GM12864 (cell line): ENCODE measurements at places on chromosomes 12 and 14.
A peak's percentile ranks its signal among the peaks of the same experiment; 100 is the strongest.

DNA sequence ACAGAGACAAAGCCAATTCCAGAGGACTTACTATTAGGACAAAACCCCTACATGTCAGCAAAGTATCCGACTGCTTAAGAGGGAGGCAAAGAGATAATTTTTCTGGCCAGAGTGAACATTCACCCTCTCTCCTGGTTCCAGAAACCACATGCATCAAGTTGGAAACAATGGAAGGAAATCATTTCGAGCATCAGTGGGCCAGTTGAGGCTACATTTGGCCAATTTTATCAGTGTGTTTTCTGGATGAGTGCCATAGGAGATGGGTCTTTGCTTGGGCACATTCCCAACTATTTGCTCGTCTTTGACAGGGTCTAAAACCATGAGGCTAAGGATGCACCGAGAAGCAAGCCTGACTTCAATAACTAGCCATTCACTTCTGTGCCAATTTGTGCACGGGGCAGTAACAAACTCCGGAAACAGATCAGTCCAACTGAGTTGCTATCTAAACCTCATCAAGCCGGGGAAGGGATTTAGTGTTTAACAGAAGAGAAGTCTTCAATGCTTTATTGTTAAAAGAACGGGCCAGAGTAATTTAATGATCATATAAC is 17.4 kb downstream of the EGLN3 start:
- DNase-seq = no peak

DNA sequence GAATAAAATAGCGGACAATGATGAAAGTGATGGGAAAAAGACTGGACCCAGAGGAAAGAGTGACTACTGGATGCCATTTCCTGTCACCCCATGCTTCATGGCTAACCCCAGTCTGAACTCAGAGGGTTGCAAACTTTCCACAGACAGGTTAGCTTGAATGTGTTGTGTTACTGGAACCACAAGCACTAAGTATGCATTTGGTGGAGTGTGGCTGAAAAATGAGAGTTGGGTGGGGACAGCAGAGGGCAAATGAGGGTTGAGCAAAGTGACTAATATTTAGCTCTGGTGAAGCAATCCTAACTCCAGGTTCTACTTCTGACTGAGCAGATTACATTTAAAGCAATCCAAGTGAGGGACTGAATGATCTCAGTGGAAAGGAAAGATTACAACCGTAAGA is 1.6 kb downstream of the SLC16A7 start:
- peak; percentile 79 for DNase-seq

DNA sequence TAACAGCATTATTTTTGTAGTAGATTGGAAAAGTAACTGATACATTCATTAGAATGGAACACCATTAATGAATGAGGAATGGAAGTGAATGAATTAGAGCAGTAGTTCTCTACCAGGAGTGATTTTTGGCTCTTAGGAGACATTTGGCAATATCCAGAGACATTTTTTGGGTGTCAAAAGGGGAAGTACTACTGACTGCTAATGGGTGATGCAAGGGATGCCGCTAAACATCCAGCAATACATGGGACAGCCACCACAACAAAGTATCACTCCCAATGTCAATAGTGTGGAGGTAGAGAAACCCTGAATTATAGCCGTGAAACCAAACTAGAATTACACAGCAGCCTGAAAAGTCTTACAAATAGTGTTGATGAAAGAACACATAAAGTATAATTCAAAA is 1.5 kb downstream of the CHURC1 start:
- DNase-seq = no peak

DNA sequence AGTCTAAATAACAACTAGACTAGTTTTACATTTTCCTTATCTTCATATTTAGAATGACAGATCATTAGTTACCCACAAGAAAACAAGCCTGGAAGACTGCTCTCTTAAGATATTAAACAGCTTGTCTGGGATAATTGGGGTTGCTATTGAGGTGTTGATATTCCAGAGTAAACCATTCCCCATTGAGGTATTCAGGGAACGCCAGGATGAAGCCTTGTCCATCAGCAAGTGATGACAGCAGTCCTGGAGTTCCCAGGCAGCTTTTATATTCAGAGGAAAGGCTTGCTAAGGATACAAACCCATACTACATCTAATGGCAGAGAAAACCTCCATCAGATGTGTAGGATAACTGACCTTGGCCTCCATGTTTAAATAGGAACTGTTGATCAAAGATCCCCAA is 168.4 kb downstream of the MSRB3 start:
- DNase-seq = no peak

DNA sequence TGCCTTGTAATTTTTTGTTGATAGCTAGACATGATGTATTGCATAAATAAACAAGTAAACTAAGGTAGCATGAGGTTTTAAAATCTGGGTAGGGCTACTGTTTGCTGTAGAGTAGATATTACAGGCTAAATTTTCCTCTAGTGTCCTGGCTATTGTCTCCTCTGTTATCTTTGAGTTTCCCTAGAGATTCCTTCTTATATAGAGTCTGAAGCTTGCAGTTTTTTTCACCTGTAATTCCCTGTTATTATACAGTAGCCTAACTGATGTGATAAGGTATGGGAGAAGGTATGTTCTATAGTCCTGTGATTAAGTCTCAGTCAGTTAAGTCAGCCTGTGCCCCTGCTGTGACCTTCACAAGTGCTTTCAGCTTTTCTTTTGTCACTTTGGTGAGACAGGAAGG is 9.5 kb downstream of the ETFBKMT start:
- DNase-seq = no peak

DNA sequence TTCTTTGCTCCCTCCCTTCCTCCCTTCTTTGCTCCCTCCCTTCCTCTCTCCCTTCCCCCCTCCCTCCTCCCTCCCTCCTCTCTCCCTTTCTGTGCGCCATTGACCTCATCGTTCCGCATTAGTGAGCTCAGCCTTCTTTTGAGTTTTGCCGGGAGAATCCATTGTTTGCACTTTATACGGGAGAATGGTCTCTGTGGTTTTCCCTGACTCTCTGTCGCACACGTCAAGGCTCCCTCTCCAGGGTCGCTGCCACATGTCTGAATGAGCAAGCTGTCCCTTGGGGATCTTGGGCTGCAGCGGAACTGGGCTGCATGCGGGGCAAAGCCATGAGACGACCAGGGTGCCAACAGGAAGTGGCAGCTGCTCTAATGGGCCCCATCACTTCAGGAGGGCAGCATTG is 118.5 kb downstream of the GLT1D1 start:
- DNase-seq = no peak

- DNase-seq = no peak
Observed at GRCh38 chr14:84750763-84751554, 779.0 kb upstream of the FLRT2 start.

GRCh38 chr14:23009939-23010726 is at the start of gene C14orf93:
Gene C14orf93 (minus strand): TSS chr14:23010143. CDS start chr14:22999023, 11,120 bp downstream.
- DNase-seq = no peak

DNA sequence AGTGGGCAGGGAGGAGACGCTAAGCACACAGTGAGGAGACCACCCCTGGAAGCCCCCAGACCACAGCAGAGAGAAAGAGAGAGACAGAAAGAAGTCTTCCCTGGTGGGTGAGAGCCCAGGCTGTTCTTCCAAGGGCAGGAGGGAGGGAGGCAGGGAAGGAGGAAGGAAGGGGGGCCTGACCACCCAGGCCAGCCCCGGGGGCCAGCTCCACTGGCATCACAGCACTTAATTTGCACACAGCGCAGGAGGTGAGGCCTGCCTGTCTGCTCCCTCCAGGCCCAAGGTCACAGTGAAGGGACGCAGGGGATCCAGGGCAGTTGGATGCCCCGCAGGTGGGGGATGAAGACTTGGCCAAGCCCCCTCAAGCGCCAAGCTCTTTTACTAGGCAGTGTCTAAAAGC is 141.9 kb upstream of the C14orf180 start:
- no peak for DNase-seq

DNA sequence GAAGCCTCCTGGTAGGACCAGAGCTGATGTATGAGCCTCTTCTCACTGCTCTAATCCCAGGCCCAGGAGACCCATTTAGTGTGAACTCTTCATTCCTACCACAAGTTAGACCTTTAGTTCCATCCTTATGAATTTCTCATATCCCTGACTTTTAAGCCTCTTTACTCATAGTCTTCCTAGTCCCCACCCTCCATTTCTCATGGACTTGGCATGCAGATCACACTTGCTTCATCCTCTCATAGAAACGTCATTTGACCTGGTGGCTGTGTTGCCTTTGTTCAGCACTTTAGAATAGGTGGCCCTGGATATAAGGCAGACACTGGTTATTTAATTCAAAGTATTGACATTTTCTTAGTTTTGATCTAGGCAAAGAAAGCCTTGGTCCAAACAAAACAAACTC is 99.5 kb downstream of the SLC16A7 start:
- no peak for DNase-seq

GRCh38 chr12:1324910-1325309 is 269.5 kb downstream of the FBXL14 start:
- DNase-seq = no peak

DNA sequence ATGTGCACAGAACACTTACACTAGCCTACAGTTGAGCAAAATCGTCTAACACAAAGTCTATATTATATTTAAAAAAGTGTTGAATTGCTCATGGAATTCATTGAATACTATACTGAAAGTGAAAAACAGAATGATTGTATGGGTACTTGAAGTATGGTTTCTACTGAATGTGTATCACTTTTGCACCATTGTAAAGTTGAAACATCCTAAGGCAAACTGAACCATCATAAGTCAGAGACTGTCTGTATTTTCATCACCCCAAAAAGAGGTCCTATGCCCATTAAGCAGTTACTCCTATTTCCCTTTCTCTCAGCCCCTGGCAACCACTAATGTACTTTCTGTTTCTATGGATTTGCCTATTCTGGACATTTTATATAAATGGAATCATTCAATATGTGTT is 4.4 kb upstream of the AMIGO2 start:
- no peak for DNase-seq

- no peak for DNase-seq
Observed at GRCh38 chr12:46292754-46293402, 24.0 kb upstream of the SLC38A1 start.

- DNase-seq = no peak
Observed at GRCh38 chr14:34676516-34677211, 37.7 kb downstream of the CFL2 start.

GRCh38 chr14:96037891-96038557 is 1.1 kb upstream of the C14orf132 start:
- DNase-seq = no peak

GRCh38 chr14:102646615-102647014 is 54.2 kb downstream of the RCOR1 start:
- no peak for DNase-seq

GRCh38 chr12:124757329-124757728 is 106.3 kb downstream of the SCARB1 start:
- no peak for DNase-seq

- DNase-seq = peak; percentile 3
Observed at GRCh38 chr12:1995205-1995896, 8.9 kb downstream of the DCP1B start.

GRCh38 chr12:10364815-10365622 is 24.8 kb downstream of the KLRK1 start:
- peak; percentile 38 for DNase-seq

DNA sequence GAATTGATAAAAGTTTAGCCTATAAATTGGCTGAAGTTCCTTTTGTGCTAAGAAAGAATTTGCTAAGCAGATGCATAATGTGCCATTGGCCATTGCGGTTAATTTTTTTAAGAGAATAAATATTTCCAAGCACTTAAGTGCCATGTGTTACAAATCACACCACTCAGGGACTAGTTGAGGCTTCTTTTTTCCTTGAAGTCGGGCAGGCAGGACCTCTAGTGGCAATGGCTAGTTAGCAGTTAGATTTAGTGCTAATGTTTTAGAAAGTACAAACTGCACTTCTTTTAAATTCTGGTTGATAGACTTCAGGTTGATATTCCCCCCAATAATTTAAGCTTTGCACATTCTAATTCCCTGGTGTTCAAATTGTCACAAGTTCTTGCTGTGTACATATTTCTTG is 294.3 kb downstream of the APAF1 start:
- DNase-seq = no peak

DNA sequence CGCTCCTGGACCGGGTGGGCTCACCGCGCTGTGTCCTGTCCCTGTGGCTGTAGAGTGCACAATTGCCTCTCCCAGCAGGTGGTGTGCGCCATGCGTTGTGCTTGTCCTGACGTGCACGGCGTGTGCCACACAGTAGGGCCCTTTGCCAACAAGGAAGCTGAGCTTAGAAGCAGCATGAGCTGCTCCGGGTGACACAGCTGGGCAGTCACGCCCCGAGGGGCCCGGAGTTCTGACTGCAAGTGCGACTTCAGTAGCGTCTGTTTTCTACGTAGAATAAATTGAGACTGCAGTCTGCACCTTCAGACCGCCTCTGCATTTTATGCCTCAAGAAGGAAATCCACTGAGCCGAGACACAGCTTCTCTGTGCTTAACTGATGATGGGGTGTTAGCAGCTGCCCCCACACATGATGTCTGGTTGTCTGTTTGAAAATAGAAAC is 81.6 kb downstream of the ADGRD1 start:
- no peak for DNase-seq

- DNase-seq = no peak
Observed at GRCh38 chr12:9606736-9607372, 862 bp downstream of the KLRB1 start.

DNA sequence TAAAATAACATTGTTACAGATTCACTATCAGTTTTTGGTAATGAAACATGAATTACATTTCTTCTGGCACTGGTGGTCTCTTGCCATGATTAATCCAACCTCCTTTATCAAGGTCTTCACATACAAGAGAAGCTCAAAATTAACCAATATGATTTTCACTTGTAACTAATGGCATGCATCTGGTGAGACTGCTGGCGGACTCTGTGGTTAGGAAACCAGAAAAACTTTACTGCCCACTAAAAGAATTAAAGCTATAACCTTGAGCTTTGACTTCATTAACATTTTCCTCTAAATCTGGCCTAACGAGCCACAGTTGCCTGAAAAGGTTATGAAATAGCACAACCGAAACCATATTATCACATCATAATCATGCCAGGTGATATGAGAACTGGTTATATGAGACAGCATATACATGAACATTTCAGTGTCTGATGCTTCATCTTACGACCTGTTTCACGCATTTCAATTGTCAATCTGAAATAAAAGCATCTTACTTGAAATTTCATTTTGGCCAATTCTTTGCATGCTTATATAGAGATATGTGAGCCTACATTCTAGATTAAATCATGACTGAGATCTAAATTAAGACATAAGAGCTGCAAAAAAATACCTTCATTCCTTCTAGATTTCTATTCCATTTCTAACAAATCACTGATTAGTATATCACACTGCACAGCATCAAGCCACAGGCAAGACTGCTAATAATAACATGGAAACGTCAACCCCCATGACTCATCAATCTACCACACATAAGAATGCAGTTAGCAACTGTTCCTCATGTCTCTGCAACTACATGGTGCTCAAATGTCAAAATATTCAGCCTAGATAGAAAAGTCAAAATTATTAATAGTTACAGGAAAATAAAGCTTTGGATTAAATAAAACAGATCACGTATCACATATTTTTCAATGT is 89.3 kb downstream of the OSBPL8 start:
- DNase-seq = peak; percentile 7
